ENCODE measurements at places on chromosomes 11 and 22.
A peak's percentile ranks its signal among the peaks of the same experiment; 100 is the strongest.

DNA sequence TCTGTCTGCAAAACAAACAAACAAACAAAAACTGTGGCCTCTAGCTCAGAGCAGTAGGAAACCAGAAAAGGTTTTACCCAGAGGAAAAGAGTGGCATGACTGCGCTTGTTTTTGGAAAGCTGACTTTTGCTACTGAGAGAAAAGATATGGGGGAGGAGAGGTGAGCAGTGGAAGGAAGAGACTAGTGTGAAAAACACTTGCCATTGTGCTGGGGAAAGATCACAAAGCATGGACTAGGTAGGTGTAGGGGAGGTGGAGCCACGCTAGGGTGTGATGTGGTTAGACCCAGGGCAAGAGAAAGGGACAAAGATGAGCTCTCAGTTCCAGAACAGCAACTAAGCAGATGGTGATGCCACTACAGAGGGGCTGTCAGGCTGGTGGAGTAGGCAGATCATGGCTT is 319.2 kb downstream of the LARGE1 start:
- no peak for DNase-seq

GRCh38 chr22:45265535-45265934 is 19.2 kb upstream of the UPK3A start:
- DNase-seq: no peak

- no peak for DNase-seq
Observed at GRCh38 chr11:9397746-9398680, 13.6 kb downstream of the IPO7 start.

DNA sequence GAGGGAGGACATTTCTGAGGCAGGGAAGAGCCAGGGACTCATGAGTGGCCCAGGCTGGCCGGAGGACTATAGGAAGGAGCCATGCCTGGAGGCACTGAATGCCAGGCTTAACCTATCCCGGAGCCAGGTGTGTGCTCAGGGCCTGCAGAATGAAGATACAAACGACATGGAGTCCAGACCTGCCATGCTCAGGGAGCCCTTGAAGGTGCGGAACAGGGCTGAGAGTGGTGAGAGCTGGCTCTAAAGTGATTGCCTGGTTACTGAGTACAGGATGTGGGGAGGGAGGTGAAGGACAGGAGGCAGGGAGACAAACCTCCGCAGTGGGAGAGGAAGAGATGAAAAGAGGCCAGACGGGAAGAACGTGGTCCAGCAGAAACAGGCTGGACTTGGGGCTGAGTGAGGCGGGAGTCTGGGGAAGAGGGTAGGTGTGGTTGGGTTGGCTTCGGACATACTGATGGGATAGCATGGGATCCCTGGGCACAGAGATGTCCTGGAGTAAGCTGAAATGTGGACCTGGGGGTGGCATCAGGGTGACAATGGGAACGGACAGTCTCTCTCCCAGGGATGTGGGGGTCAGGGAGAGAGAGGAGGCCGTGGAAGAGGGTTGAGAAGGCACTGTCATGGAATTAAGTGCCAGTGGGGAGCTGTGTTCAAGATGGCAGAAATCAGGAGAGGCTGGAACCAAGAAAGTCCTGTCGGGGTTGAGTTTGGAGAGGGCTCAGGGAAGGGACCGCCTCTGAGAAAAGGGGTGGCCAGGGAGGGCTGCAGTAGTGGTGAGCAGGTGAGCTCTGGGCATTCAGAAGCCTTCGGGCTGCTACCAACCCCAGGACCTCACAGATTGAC is 1.5 kb upstream of the ANKRD13D start:
- peak; percentile 34 for DNase-seq

DNA sequence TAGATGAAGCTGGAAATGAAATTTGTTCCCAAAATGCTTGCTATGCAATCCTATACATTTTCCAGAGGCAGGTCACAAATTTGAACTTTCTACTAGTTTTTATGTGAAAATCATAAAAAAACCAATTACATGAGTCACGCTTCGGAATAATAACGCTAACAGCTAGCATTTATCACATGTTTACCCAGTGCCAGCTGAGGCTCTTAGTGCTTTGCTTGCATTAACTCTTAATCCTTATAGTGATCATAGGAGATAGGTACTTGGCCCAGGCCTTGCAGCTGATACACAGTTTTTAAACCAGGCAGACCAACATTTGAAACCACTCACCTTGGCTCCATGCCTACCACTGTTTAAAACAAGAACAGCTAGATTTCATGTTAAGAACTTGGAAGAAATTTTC is 131.8 kb upstream of the RAG2 start:
- no peak for DNase-seq

- DNase-seq: no peak
Observed at GRCh38 chr11:96942855-96943254, 553.0 kb downstream of the JRKL start.

- DNase-seq: no peak
Observed at GRCh38 chr22:23180893-23181720, 798 bp downstream of the BCR start.

DNA sequence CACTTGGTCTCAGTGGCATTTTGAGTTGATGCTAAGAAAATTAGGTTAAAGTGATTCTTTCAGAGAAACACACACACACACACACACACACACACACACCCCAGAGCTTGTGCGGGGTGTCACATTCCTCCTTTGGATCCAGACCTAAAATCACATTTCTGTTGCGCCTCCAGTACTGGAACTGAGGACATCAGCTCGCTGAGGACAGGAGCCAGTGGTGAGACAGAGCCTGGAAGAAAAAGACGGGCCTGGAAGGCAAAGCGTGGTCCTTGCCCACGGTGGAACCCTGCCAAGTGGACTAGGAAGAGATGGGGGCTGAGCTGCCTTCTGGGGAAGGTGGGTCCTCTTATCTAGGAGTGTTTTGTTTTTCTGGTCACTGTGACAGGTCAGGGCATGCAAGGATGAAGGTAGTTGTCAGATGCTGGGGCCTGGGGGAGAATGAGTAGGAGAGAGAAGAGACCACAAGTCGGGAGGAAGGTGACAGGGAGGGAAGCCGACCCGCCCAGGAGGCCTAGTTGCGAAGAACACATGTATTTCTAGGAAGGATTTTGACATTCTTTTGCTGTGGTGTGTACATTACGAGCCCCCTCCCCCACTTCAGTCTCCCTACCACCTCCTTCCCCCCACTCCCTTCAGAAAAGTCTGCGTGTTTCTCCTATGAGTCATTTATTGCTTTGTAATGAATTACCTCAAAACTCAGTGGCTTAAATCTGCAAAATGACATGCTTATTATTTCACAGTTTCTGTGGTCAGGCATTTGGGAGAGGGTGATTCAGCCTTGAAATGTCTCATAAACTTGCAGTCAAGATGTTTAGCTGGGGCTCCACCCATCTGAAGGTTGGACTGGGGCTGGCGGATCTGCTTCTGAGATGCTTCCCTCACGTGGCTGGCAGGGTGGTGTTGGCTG is 4.8 kb upstream of the ELFN2 start:
- peak; percentile 96 for DNase-seq

GRCh38 chr11:102940714-102941588 is 14.6 kb downstream of the MMP13 start:
- no peak for DNase-seq

- no peak for DNase-seq
Observed at GRCh38 chr11:44607987-44608386, 42.5 kb downstream of the CD82 start.

- no peak for DNase-seq
Observed at GRCh38 chr11:128201009-128201408, 386.3 kb downstream of the ETS1 start.

DNA sequence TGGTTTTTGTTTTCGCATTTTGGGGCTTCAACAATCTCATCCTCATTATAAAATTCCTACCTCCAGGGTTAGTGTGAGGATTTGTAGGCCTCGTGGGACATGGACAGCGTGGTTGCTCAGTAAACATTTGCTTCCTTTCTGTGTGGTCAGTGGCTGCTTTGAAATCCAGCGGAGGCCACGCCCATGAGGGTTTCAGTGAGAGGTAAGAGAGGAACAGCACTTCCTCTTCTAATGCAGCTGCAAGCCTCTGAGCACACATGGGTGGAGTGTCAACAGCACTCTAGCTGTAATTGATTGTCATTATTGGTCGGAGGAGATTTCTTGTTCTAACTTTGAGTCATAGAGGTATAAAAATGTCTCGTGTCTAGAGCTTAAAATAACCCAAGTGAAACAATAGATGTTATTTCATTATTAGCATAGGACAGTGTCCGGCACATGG is 6.0 kb upstream of the ARHGAP42 start:
- peak; percentile 72 for DNase-seq

DNA sequence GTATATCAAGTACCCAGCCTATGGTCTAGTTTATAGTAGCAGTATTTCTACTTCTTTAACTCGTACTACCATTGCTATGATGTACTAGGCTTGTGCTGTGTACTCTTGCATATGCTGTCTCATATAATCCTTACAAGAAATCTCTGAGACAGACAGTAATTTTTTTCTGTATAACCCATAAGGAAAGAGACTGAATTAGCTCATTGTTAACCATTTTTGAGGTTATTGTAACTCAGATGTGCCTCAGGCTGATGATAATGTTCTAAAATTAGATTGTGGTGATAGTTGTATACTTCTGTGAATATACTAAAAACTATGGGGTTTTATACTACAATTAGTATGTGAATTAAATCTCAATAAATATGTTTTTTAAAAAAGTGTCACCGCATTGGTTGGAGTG is 112.2 kb upstream of the RRM1 start:
- no peak for DNase-seq

GRCh38 chr11:110797453-110797852 is 85.2 kb upstream of the ARHGAP20 start:
- DNase-seq: no peak

- DNase-seq: no peak
Observed at GRCh38 chr11:87775036-87775435, 400.2 kb downstream of the RAB38 start.

DNA sequence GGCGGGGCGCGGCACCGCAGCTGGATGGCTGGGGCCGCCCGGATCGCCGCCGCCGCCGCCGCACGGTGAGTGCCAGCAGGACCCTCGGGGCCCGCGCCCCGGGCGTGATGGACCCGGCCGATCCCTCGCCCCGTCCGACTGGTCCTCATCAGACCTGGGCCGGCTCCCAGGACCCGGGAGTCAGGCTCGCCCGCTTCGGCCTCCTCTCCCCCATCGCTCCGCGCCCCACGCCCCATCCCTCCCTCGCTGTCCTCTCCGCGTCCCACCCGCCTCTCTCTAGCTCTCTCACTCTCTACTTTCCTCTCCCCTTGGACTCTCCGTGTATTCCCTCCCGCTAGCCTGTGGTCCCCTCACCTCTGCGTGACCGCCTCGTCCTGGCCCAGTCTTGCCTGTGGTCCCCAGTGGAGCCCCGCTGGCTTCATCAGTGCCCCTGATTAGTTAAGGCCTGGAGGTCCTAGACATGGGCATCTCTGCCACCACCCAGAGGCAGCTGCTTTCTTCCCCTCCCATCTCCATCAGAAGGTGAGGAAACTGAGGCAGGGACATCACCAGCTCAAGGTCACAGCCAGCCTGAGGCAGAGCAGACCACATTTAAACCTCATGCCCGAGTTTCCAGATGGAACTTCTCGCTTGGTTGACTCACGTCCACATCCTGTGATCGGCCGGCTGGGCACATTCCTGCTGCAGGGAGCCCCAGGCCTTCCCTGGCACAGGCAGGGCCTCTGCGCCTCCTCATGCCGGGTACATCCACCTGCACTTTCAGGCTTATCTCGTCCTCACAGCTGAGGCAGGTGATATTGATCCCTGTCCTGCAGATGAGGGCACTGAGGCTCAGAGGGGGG is 429 bp downstream of the SLC39A13 start:
- peak; percentile 65 for DNase-seq

DNA sequence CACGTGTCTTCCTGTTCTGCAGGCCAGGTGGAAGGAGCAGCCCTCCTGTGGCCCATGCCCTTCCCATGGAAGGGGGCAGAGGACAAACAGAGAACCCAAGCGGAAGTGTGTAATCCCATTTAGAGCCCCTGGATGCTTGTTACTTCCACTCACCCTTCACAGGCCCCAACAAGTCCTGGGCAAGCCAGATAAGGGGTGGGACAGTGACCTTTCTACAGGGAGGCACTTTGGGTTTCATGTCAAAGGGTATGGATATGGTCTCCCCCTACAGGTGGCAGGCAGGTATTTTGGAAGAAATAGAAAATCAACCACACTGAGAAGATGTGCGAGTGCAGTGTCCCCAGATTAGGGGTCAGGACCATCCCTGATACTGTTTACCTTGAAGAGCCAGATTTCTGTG is 11.4 kb downstream of the MPEG1 start:
- no peak for DNase-seq

- DNase-seq: peak; percentile 94
Observed at GRCh38 chr11:66694732-66695207, 17.1 kb upstream of the RBM4B start.

- no peak for DNase-seq
Observed at GRCh38 chr11:1879342-1879940, 12.3 kb downstream of the PRR33 start.

DNA sequence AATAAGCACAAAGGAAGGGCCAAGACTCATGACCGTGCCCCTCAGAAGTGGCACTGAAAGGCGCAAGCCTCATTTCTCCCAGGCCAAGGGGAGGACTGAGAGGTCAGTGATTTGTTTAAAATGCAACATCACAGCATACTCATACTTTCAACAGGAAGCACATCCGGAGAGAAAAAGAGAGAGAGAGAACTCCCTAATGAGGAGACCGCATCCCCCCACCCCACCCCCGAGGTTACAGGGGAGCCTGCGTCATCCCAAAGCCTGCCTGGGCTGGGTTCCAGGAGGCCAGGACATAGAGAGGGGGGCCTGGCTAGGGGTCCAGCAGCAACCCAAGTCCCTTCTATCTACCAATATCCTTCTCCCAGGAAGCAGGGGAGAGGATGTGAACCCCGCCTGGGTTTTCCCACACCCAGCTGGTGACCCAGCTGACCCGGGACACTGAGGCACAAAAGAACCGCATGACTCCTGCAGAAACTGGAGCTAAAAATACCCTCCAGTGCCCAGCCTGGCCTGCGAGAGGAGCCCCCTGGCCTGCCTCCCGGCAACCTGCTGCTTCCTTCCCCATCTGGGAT is 3.8 kb downstream of the CSNK1E start:
- DNase-seq: peak; percentile 96

- no peak for DNase-seq
Observed at GRCh38 chr11:94305146-94305545, 766 bp downstream of the IZUMO1R start.

DNA sequence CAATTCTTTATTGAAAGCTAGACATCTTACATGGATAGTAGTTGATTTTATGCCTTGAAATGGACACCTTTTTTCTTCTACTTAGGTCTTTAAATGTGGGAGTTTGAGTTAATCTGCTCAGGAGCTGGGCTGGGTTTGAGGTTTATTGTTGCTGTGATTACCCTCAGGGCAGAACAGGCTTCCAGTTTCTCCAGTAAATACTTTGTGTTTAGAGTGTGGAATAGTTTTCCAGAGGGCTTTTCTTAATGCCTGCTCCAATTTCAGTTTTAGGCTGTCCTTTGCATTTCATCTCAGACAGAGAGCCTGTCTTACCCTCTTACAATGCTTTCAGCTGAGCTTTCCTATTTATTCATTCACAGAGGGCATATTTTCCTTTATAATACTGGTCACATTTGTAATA is 69.9 kb upstream of the ADORA2A start:
- no peak for DNase-seq

- DNase-seq: no peak
Observed at GRCh38 chr11:17024924-17025323, 10.7 kb upstream of the PLEKHA7 start.

All from SJSA1 (cell line).